Stimulated activated CD4-positive, alpha-beta T cell treated with anti-CD3 and anti-CD28 coated beads, Interleukin-1b, Interleukin-23, amount 100 ng/mL, for 48 hours (primary cell): ENCODE measurements at places on chromosomes 3 and 15.

- DNase-seq: no peak
These were observed 172.6 kb downstream of the FMN1 start for GRCh38 chr15:33021806-33022389.

GRCh38 chr3:159992589-159992988 is 4.0 kb downstream of the IL12A start:
- no peak for DNase-seq

GRCh38 chr3:125052624-125053303 is 3.0 kb downstream of the HEG1 start:
- no peak for DNase-seq

- DNase-seq: no peak
These were observed 267.7 kb downstream of the PTPRG start for GRCh38 chr3:61828880-61829721.
